Neural progenitor cell (in vitro differentiated cells): ENCODE measurements at places on chromosomes 16 and 17. TPM values are rescaled to one million over a fixed set of nuclear protein-coding genes. Genes with fewer than 3 reads are reported as not detected.
A peak's percentile ranks its signal among the peaks of the same experiment; 100 is the strongest.

GDPD1 gene
- total RNA-seq, result 13.6 and 17.8 TPM in 2 replicates

- H3K4me1 ChIP-seq, result no peaks in the 10 kb centered on the region
- no peak overlapping the region for H3K27ac ChIP-seq
- no peak for DNase-seq
- H3K27me3 ChIP-seq, result no peaks in the 10 kb centered on the region
Measured at GRCh38 chr16:84404936-84405639, 36.8 kb downstream of the ATP2C2 start.

GRCh38 chr17:69418535-69418934, 4.0 kb downstream of the MAP2K6 start:
- H3K4me1 ChIP-seq, result peaks cover 36% of the 10 kb centered on the region
- peak overlapping the region; percentile 61 for H3K27ac ChIP-seq
- no peak for DNase-seq

PNMT gene
- 0.28 TPM in 1 of 2 replicates, not detected in the other for total RNA-seq

- H3K36me3 ChIP-seq, result no peaks in the 10 kb centered on the region
- H3K27ac ChIP-seq, result no peak overlapping the region
- no peaks in the 10 kb centered on the region for H3K27me3 ChIP-seq
- peaks cover 4% of the 10 kb centered on the region for H3K4me1 ChIP-seq
- no peak overlapping the region for H3K4me3 ChIP-seq
- DNase-seq, result no peak
Measured at GRCh38 chr17:1002412-1002753, 5.5 kb downstream of the TIMM22 start.

- H3K36me3 ChIP-seq, result no peaks in the 10 kb centered on the region
- H3K4me3 ChIP-seq, result no peak overlapping the region
- no peak overlapping the region for H3K27ac ChIP-seq
- DNase-seq, result no peak
- H3K4me1 ChIP-seq, result no peaks in the 10 kb centered on the region
Measured at GRCh38 chr16:536746-537145, 9.2 kb downstream of the CAPN15 start.

CFAP20 gene
- 93.6 and 93.8 TPM in 2 replicates for total RNA-seq
